CMK (cell line): ENCODE measurements at places on chromosomes 7 and 10.

- DNase-seq, result no peak
Measured at GRCh38 chr10:59332581-59332980, 29.8 kb downstream of the FAM13C start.

GRCh38 chr7:135463908-135464307 lies 46.0 kb downstream of the CNOT4 start:
- DNase-seq, result no peak

- DNase-seq, result no peak
Measured at GRCh38 chr10:86258499-86258898, 108.1 kb downstream of the GRID1 start.

DNA sequence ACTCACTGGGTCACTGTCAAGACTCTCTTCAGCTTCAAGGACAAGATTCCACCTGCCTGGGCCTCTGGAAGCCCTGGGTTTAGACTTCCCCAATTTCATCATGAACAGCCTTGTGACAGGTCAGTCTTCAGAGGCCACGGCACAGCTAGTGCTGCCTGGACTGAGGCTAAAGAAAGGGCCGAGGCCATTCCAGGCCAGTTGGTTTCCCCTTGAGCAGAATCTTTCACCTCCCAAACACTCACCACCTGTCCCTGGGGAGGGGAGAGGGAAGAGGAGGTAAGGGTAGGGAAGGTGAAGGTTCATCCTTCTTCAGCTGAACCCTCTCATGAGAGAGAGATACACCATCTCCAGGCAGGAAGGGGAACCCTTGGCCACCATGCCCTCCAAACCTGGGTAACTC lies 24.3 kb downstream of the HSPA12A start:
- DNase-seq, result no peak

DNA sequence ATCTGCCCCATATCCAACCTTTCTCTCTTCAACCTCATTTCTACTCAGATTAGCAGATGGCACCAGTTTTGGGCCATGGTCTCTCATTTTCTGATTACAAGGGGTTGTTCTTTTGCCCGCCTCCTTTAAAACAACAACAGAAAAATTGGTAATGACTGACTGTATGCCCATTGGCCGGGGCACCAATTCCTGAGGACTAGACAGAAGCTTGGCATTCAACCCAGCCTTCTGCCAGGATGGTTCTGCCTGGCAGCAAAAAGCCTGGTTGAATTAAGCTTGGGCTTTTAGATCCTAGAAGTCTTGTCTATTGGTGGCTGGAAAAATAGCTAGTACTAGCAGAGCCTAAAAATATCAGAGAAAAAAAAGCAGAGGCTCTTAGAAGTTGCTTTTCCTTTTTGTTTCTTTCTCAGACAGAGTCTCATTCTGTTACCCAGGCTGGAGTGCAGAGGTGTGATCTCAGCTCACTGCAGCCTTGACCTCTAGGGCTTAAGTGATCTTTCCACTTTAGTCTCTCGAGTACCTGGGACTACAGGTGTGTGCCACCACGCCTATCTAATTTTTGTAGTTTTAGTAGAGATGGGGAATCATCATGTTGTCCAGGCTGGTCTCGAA lies 402.6 kb downstream of the AUTS2 start:
- DNase-seq, result no peak

DNA sequence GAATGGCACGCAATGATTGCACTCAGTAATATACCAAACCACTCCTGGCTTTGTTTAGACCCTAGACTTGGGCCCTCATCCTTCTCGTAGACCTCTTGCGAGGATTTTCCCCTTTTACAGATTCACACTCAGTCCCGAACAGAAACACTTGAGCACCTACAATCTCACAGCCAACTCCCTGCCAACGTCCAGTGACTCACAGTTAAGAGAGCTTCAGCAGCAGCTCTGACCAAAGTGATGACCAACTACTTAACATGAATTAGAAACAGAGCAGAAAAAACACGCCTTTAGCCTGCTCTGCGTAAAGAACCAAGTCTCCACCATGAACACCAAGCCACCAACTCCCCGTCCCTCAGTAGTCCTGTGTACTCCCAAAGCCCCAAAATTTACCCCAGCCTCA lies 2.2 kb downstream of the DNAJC30 start:
- no peak for DNase-seq

- no peak for DNase-seq
Measured at GRCh38 chr7:4022265-4022664, 659.8 kb upstream of the FOXK1 start.

- DNase-seq, result peak; percentile 12
Measured at GRCh38 chr7:36602934-36603887, 121.1 kb downstream of the AOAH start.

DNA sequence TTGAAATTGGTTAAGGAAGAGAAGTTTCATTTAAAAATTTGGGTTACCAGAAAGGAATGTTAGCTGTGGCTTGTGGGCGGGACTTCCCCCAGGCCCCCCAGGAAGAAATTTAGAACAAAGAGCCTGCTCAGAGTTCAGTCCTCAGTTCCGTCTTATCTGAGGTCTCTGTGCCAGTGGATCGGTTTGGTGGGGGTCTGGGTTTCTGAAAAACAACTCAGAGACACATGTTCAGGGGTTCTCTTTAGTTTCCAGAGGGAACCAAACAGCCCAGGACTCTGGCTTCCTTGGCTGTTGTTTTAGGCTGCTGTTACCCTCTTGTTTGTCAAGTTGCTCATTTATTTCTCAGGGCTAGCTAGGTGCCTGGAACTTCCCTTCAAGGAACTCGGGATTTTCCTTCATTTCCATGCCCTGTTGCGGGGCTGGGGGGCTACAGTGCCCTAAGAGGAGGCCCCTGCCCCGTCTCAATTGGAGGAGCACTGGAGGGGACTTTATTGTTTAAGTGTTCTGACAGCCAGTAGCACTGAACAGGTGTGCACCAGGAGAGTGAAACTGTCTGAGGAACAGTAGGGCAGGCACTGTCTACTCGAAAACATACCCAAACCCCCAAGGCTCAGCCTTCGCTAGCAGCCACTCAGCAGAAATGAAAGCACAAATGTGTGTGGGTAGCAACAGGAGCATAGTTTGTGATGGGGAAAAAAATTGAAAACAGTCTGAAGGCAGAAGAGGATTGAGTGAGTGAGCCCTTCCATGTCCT lies 59.9 kb downstream of the ALOX5 start:
- no peak for DNase-seq

DNA sequence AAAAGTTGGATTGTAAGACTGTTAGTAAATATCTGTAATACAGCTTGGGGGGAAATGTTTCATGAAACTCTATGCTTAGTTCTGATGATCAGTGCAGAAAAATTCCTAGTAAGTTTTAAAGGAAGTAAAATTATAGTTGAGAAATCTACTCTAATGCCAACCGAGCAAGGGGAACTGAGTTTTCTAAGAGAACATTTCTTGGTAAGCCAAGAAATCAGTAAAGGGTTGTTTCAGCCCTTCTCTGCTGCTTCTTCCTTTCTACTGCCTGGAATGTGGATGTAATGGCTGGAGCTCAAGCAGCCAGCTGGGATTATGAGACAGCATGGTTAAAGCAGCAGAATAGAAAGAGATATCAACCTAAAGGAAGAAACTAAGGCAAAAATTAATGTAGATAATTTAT lies 15.9 kb upstream of the AKR1B1 start:
- no peak for DNase-seq

DNA sequence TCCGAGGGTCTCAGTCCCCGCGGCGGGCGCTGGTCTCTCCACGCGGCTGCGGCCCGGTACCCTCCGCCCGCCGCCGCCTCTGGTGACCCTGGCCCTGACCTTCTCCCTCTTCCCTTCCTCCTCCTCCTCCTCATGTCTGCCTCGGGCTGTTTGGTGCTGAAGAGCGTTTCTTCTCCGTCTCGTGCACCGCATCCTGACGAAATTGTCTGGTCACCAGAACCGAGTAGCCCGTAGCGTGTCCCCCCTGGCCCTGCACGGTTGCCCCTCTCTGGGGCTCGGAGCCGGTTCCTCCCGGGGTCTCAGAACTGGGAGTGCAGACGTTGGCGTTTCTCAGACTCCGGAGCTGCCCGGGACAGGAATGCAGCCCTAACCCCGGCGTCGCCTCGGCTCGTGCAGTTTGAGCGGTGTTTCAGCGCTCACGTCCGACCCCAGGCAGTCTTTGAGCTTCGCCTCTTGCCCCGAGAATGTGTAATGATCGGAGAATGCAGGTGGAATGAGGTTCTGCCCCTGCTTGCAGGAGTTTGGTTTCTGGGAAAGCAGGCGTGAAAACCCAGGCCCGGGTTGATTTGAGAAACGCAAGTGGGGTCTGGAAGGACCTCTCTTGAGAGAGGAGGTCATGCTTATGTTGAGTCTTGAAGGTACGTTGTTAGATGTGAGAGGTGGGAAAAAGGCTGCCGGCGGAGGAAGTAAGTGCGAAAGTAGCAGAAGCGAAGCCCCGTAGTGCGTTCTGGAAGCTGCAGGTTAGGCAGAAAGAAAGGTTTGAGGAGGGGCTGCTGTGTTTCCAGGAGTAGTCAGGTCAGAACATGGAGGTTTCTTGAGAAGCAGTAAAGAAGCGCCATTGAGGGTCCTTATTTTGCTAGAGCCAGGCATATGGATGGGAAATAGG lies 743 bp downstream of the RBM17 start:
- no peak for DNase-seq

- DNase-seq, result no peak
Measured at GRCh38 chr10:30928742-30929141, 102.9 kb downstream of the ZNF438 start.

DNA sequence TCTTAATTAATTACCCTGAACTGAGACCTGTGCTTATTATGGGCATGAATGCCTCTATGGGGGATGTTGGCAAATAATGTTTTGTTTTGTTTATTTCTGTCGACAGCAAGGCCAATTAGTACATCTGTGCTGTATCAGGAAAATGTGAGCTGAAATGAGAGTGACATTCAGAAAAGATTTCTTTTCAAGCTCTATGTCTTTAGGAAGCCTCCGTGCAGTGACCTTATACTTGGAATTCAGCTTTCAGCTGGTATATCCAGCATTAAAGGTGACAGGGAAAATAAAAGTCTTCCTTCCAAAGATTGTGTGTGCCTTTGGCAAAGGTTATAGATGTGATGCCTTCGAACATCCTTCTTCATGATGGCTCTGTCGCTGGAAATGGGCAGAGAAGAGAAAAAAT lies 1061.1 kb downstream of the SORCS3 start:
- no peak for DNase-seq

DNA sequence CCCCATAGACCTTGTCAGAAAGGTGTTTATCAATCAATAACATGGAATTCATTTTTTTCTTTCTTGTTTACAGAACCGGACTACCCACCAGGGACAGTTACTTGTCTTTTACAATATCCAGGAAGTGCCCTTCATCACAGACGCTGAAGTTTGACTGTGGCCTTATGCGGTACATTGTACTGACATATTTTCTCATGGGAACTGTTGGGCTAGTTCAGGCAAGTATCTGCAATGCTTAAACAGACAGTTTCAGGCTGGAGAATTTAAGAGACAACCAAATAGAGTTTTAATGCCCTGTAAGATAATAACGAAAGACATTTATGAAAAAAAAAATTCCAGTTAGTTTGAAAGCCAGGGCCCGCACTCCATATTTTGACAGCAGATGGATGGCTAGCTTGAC lies 246.4 kb downstream of the GATA3 start:
- no peak for DNase-seq

GRCh38 chr7:151652111-151652510 lies 132.4 kb upstream of the RHEB start:
- DNase-seq, result no peak

DNA sequence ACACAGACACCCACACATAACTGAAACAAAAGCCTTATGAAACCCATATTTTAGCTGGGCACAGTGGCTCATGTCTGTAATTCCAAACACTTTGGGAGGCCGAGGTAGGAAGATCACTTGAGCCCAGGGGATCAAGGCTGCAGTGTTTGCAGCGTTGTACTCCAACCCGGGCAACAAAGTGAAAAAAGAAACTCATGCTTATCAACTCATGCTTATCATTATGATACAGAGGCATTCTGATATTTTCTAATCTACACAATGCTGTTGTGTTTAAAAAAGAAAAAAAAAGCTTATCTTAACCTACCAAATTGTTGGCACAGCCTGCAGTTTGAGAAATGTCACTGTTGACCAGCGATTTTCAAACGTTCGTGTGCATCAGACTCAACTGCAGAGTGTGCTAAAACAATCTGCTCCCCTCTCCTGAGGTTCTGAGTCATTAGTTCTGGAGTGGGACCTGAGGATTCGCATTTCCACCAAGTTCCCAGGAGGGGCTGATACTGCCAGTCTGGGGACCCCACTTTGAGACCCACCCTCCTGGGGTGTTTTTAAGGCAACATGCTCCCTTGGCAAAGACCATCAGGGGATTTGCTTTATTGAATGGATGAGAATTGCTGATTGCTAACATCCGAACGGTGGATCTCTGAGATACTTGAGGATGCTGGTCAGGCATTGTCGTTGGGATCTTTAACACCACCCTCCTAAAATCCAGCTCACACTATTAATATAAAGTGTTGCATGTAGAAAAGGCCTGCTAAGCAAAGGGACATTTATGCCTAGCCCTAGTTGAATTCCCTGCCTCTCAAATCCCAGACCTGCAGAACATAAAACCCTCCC lies 16.2 kb downstream of the CHST3 start:
- DNase-seq, result peak; percentile 45

GRCh38 chr10:88647061-88647615 lies 17.1 kb upstream of the LIPF start:
- no peak for DNase-seq

DNA sequence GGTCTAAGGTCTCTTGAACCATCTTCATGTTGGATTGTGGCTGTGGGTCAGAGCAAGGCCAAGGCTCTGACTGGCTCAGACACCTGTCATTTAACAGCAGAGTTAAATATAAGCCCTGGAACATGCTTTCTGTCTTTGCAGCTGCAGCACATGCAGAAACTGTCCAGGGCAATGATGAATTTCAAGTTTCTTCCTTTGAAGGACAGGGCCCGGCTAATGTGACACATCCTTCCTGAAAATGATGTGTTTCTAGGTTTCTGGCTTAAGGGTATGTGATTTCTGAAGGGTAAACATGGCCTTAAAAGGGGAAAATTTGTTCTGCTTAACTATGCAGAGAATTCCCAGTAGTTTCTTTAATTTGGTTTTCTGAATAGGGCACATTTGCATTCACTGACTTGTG lies 34.0 kb upstream of the SLC35B4 start:
- DNase-seq, result no peak

DNA sequence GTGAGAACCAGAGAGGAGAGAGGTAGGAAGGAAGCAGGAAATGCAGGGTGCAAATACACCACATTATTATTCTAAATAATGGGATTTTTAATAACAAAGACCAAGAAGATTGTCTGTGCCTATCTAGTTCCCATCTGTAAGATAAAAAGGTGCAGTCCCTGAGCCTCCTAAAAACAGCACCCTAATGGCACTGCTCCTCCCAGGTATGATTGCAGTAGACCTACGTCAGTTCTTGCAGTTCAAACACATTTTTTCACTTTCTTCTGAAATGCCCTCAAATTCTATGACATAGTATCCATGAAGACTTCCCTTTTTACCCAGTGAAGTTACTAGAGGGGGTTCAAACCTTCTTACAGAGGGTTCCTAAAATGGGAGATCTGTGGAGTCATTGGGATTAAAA lies 70.6 kb downstream of the FIGNL1 start:
- no peak for DNase-seq

DNA sequence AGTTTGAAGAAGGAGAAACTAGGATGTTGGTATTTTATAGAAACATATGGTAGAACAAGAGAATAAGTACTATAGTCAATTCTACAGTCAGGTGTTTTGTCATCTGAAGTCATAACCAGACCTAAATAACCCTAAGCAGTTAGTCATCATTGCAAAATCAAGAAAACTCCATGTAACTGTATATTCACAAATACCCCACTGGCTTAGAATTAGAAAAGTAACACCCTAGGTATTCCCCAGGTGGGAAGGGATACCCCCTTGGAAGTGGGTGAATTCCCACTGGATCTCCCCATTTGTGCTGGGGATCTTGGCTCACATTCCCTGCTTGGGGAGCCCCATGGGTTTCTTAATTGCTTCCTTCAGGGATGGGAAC lies 45.9 kb upstream of the ITGB8 start:
- no peak for DNase-seq

- DNase-seq, result peak; percentile 80
Measured at GRCh38 chr7:42852531-42852930, 59.3 kb downstream of the C7orf25 start.
